Naive thymus-derived CD4-positive, alpha-beta T cell (primary cell): ENCODE measurements at places on chromosomes 5 and 9. TPM values are rescaled to one million over a fixed set of nuclear protein-coding genes. Genes with fewer than 3 reads are reported as not detected.

NR5A1 gene
- total RNA-seq = 0.11 TPM

ABLIM3 gene
- not detected for total RNA-seq

CDC20B gene
- not detected for total RNA-seq

FOXD4 gene
- 0.38 TPM for total RNA-seq

NEUROG1 gene
- not detected for total RNA-seq

ENTPD2 gene
- not detected for total RNA-seq

PAEP gene
- total RNA-seq = not detected

PGM5 gene
- total RNA-seq = not detected

OTULINL gene
- 23.8 and 26.1 TPM in 2 replicates for total RNA-seq

DMGDH gene
- 0.58 TPM for total RNA-seq

WDR41 gene
- total RNA-seq = 17.0 TPM

PCDHB14 gene
- not detected for total RNA-seq

PCDHGB6 gene
- 0.20 and 0.24 TPM in 2 replicates for total RNA-seq

STC2 gene
- not detected for total RNA-seq

PCDHB15 gene
- total RNA-seq = not detected in 2 replicates

SPINK14 gene
- not detected in 2 replicates for total RNA-seq

MVB12B gene
- 2.9 and 3.0 TPM in 2 replicates for total RNA-seq

SPAAR gene
- not detected for total RNA-seq

SEMA5A gene
- 0.40 TPM for total RNA-seq

ELAVL2 gene
- not detected for total RNA-seq

WDR38 gene
- not detected for total RNA-seq

LCN12 gene
- 4.9 TPM for total RNA-seq

FST gene
- 1.1 TPM for total RNA-seq

SPOCK1 gene
- total RNA-seq = 2.8 TPM

MYOZ3 gene
- total RNA-seq = not detected in 2 replicates

BRINP1 gene
- not detected for total RNA-seq

PPP2R2B gene
- total RNA-seq = 2.8 TPM

DAB2IP gene
- 0.15 TPM for total RNA-seq

ZNF366 gene
- total RNA-seq = not detected in 2 replicates

SLC36A2 gene
- not detected for total RNA-seq

RNF145 gene
- 51.8 TPM for total RNA-seq

RMRP gene
- 6,130 and 6,258 TPM in 2 replicates for total RNA-seq

AK8 gene
- total RNA-seq = not detected

OSMR gene
- total RNA-seq = not detected

ADAMTS6 gene
- total RNA-seq = 2.6 TPM

LRRC70 gene
- total RNA-seq = 5.7 TPM

RXFP3 gene
- total RNA-seq = not detected

GALNT10 gene
- total RNA-seq = 50.7 and 56.4 TPM in 2 replicates

FAM163B gene
- total RNA-seq = not detected

EIF4EBP3 gene
- total RNA-seq = 19.3 TPM

GAS1 gene
- 0.16 TPM for total RNA-seq

HEMGN gene
- total RNA-seq = 2.3 TPM
